ACHN (cell line): ENCODE measurements at places on chromosomes 2 and 18.
A peak's percentile ranks its signal among the peaks of the same experiment; 100 is the strongest.

DNA sequence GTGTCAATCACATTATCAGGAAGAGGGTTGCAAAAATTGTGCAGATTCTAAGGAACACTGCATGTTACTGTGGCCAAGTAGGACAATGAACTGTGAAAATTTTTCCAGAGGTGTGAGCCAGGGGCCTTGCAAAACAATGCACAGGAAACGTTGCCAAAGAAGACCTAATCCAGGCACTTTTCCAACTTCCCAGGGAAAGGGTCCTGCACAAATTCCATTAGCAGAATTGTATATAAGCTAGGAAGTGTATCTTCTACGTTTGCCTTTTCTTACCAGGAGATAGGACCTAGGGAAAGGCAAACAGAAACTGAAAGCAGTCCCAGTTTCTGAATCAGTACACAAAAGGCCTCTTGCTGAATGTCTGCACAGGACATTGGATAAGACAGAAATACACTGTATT, 1888.3 kb upstream of the CELF4 start:
- peak; percentile 61 for DNase-seq

- DNase-seq, result no peak
These were observed 249.0 kb downstream of the LPIN1 start for GRCh38 chr2:11995456-11995855.

- peak; percentile 12 for DNase-seq
These were observed 166.9 kb downstream of the MSH2 start for GRCh38 chr2:47569658-47570475.

GRCh38 chr2:33104726-33105125, 158.0 kb downstream of the LTBP1 start:
- no peak for DNase-seq

- DNase-seq, result no peak
These were observed 195.1 kb upstream of the LRP1B start for GRCh38 chr2:142325870-142326269.

DNA sequence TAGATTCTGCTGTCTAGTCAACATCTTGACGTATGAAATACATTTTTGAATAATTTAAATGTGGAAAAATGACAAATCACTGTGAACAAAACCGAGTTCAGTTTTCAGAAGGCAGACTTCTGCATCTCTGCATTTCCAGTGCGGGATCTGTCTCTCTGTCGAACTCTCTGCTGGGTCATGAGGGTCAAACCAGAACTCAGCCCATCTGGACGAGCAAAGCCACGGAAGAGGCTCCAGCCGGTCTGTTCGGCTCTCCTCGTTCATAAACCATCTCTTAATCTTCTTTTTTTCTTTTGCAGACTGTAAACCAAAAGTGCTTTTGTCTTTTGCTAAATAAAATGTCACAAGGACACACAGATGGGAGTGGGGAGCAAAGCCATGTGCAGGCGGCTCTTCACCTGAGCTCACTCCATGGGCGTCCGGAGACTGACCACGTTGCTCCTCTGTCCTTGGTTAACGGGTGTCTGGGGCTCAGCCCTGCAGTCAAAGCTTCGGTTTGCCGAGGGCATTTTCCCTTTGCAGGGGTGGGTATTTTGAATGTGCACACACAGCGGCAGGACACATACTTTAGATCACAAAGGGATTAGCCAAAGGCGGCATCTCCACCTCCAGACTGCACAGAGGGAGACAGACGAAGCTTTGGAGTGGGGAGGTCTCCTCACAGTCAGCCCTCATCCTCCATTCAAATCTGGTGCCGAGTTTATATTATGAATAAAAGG, 737.9 kb upstream of the SALL3 start:
- DNase-seq, result no peak

GRCh38 chr2:229931241-229931640, 8.9 kb downstream of the FBXO36 start:
- no peak for DNase-seq

- DNase-seq, result no peak
These were observed 126.4 kb downstream of the RNF152 start for GRCh38 chr18:61766266-61766884.

DNA sequence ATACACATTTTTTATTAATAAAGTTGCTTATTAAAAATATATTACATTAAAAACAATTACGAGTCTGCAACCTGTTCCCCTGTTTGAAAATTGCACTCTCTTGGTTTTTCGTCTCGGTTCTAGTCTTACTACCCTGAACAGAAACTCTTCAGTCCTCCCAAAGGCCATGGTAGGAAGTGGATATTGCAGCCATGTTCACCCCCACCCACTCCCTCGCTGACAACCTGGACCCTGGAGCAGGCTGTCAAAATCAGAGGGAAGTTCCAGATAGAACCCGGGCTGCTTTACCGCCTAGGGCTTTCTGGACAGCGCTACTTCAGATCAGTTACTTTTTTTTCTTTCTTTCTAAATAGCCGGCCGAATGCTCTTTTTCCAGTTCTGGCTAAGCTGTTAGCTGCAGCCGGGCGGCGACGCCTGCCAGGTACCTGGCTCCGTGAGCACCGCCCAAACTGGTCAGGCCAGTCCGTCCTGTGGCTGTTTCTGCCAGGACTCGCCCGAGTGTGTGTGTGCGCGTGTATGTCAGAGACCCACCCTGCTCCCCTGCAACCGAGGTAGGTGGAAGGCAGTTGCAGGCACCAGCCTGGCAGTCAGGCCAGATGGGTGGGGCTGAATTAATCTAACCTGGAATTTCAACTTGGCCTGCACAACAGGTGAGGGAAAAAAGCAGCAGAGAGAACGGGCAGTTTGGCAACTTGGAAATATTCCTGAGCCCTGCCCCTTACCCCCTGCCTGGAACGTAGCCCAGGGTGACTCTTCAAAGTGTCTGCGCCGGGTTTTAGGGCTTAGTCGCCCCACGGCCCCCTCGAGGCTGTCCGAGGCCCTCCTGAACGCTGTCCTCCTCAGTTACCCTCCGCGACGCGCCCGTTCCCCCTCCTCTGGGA, 1.1 kb upstream of the TET3 start:
- DNase-seq, result no peak

- no peak for DNase-seq
These were observed 293.7 kb downstream of the DYSF start for GRCh38 chr2:71746946-71747501.

- peak; percentile 49 for DNase-seq
These were observed 327.6 kb downstream of the NCKAP5 start for GRCh38 chr2:133240491-133241223.

- peak; percentile 66 for DNase-seq
These were observed 769 bp downstream of the ATF2 start for GRCh38 chr2:175167076-175167791.

DNA sequence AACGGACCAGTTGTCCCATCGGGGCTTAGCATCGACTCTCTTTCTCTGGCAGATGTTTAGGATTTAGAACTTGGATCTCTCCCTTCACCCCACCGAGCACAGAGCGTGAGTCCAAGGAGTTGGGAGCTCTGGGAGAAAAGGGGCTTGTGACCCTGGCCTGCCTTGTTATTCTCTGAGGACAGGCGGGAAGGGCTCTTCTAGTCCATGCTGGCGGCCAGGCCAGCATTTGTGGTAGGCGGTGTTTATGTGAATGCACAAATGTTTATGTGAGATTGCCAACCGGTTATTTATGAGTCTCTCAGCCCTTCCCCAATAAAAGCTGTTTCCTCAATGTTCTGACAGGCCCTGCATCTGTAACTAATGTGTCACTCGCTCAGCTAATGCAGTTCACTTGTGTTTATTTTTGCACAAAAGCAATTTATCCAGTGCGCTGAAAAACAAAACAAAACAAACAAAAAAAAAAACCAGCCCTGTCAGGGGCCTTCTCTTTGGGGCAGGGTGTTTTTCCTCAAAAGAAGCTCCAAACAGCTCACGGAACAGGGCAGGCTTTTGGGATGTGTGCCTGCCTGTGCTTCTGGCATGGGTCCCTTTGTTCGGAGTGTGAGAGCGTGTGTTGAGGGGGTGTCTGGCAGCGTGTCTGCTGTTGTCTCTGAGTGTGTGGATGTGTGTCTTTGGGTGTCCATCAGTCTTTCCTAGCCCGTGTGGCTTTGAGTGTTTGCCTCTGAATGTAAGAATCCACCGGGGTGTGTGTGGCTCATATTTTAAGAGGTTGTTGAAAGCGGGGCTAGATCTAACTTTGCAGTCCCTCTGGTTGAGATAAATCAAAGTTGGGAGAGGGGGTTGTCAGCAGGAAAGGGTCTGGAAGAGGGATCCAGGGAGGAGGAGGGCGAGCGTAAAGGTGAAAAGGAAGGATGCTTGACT, 52.8 kb upstream of the HAAO start:
- DNase-seq, result no peak

- no peak for DNase-seq
These were observed 11.9 kb upstream of the ADNP2 start for GRCh38 chr18:80097201-80097600.

GRCh38 chr2:241312082-241312481, 3.4 kb downstream of the HDLBP start:
- DNase-seq, result no peak

DNA sequence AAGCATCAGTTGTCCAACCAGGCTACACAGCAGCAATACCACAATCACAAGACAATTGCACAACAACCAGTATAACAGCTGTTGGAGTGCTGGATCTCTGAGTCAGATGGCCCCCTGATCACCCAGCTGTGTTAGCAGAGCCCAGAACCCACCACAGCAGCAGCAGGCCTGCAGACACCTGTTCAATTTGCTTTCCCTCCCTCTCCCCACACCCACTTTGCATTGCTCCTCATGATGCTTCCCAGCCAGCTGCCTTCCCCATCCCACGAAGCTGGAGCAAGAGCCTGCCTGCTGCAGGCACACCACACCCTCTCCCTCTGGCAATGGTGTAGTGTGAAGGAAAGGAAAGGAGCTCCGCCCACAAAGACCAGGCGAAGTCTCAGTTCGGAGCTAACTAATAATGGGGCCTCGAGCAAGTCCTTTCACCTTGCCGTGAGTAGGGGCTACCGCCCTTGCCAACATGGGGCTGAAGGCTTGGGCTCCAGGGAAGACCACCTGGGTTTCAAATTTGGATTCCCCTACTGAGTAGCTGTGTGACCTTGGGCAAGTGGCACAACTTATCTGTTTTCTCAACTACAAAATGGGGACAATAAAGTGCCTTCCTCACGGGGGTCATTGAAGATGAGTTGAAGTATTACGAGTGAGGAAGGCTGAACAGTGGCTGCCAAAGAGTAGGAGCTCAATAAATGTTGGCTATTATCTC, 19.4 kb upstream of the ZBTB7C start:
- DNase-seq, result no peak

DNA sequence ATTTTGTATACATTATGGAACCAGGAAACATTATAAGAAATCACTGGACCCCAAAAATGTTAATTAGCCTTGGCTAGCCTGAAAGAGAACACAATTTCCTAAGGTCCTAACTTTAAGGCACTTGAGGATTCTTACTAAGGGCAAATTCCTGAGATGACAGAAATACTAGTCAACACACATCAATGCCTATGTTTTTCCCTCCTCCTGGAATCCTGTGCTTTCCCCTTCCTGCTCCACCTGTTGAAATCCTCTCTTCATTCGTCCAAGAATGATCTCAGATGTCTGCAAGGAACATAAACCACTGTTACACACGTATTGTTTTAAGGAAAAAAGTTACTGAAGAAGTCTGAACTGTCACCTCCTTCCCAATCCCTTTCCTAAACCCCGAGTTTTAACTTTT, 21.2 kb upstream of the DARS1 start:
- peak; percentile 58 for DNase-seq

GRCh38 chr2:38301969-38302702, 74.9 kb downstream of the ATL2 start:
- no peak for DNase-seq

DNA sequence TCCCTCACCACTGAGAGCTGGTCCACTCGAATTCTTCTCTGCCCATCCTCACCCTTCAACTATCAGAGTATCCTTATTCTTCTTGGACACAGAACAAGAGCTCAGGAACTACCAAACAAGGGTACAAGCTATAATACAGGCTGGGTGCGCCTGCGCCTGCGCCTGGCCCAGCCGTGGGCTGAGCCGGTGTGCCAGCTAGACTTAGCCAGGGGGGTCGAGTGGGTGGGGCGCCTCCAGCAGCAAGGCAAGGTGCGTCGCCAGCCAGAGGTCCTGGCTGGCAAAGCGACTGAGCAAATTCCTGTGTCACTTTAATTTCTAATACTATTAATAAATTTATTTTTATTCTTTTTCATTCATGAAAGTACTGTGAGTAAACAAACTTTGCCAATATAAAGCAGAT, 1072.6 kb upstream of the PIK3C3 start:
- no peak for DNase-seq

- no peak for DNase-seq
These were observed 305.4 kb upstream of the LYPD1 start for GRCh38 chr2:132975193-132976105.

DNA sequence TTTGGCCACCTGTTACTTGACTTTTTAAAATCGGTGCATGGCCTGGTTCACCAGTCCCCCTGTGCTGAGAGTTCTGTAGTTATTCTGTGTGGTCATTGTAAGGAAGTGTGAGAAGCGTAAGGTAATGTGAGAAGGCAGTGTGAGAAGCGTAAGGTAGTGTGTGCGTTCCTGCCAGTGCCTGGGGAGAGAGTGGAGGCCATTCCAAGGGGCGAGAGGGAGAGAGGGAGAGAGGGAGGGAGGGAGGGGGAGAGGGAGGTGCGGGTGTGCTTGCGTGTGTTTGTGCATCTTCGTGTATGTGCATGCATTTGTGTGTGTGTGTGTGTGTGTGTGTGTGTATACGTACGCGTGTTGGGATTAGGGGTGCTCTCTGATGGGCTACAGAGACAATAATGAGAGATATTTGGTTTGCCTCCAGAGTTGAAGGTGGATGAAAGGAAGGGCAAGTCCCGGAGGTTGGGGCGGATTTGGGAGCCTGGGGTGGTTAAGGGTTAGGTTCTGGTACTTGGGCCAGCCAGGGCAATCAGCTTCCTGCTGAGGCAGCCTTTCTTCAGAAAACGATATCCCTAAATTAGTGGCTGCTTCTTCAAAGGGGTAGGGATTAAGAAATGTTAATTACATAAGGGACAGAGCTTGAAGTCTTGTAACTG, 53.7 kb downstream of the SGPP2 start:
- no peak for DNase-seq

DNA sequence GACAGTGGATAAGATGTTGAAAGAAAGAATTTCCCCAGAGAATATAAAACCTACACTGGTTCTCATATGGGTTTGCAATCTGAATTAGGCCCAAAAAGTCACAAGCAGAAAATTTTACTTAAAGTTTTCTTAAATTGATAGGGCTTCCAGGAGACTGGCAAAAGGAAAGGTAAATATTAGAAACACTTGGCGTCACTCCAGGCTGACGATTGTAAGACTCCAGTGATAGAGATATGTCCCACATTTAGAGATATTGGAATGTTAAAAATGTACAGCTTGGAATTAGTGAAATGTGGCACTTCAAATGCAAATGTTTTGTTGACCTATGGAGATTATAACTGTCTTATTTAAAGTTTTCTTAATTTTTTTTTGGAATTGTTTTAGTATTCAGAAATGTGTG, 14.0 kb downstream of the YIPF4 start:
- DNase-seq, result no peak
